ENCODE measurements at places on chromosomes 1 and 21. TPM values are rescaled to one million over a fixed set of nuclear protein-coding genes. Genes with fewer than 3 reads are reported as not detected.
A peak's percentile ranks its signal among the peaks of the same experiment; 100 is the strongest.

TMEM82 gene
- not detected for total RNA-seq

SYPL2 gene
- 1.2 TPM for total RNA-seq

ADAMTS5 gene
- total RNA-seq = 6.9 TPM

EDARADD gene
- total RNA-seq = 1.7 TPM

NBPF3 gene
- total RNA-seq = 12.9 TPM

NFASC gene
- total RNA-seq = 72.9 TPM

PLEKHA6 gene
- total RNA-seq = 33.4 TPM

LCE6A gene
- total RNA-seq = not detected

GOLT1A gene
- total RNA-seq = not detected

CFAP74 gene
- total RNA-seq = 3.7 TPM

FAM78B gene
- 6.5 TPM for total RNA-seq

TLR5 gene
- 1.4 TPM for total RNA-seq

HSPA6 gene
- total RNA-seq = 248 TPM

C8B gene
- not detected for total RNA-seq

DNA sequence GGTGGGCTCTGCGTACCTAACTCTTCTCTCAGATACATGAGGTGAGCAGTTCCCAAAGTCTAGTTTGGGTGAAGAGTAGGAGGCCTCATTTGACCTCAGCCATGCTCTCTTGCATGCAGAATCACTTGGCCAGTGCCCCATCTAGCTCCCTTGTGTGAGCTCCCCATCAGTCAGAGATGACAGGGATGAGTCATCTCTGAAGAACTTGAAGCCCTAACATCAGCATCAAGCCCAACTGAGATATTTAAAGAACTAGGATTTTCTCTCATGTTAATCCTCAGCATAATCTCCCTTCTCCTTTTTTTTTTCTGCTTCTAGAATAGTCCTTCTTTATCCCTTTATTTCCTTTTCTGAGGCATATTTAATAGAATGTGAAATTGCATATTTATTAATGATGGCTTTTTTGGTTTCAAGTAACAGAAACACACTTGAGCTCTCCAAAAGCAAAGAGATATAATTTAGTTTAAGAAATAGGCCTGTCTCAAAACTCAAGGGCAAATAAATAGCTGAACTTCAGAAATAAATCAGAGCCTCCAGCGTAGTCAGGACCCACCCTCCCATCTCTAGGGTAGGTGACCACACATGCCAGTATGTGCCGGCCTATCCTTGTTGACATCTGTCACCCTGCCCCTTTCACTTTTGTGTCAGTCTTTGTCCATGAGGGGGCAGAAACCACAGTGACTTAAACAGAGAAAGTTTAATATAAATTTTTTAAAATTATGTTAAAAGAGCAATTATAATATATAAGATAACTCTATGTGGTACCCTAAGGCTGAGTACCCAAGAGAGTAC lies 112.3 kb downstream of the TSEN15 start:
- ATAC-seq = peak; percentile 90

DNA sequence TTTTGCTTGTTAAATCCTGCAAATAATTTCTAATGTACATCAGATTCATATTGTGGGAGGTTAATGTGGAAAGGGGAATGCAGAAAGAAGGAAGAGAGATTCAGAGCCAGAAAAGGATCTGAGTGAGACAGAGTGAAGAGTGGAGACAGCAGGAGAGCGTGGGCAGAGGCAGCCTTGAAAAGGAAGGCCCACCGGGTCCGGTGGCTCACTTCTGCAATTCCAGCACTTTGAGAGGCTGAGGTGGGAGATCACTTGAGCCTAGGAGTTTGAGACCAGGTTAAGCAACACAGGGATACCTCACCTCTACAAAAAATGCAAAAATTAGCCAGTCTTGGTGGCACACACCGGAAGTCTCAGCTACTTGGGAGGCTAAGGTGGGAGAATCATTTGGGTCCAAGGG lies 222.0 kb upstream of the RAB4A start:
- no peak for ATAC-seq

- ATAC-seq = no peak
Measured at GRCh38 chr1:92095874-92096273, 15.7 kb downstream of the BTBD8 start.

DNA sequence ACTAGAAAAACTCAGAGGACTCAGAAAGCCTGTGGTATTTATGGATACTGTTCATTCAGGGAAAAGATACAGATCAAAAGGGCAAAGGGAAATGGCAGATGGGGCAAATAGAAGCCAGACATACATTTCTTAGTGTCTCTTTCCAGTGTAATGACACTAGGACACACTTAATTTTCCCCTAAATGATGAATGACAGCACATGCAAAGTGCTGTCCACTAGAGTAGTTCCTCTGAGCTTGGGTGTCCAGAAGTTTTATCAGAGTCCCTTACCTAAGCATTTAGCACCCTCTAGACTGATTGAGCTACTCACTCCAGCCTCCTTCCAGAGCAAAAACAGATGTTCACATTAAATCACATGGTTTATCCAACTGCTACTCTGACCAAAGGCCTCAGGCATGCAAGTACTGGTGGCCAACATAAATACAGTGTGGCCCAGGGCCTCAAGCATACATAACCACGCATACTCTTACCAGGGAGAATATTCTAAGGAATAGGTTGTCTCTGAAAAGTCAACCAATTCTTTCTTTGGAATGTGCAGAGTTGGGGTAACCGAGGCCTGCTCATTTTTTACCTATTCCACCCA lies 166.9 kb downstream of the NCAM2 start:
- ATAC-seq = no peak

- ATAC-seq = peak; percentile 91
Measured at GRCh38 chr1:20633190-20634064, at the start of gene PINK1. Gene PINK1 (plus strand): TSS chr1:20633458. CDS start chr1:20633549, 91 bp downstream.

DNA sequence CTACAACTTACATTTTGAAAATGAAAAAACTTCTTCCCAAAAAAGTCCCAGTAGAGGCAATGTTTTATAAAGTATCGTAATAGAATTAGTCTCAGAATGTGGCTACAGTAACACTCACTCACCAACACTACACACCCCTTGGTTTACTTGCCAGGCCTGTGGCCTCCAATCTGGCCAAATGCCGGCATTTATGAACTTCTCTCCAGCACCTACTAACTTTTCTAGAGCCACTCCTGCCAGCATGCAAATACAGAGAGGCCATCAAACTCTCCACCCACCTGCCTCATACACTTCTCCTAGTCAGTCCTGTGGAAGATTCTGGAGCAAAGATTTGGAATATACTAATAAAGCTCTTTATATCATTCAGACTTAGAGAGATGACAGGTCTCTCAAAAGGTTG lies 32.3 kb downstream of the STPG1 start:
- ATAC-seq = no peak

- no peak for ATAC-seq
Measured at GRCh38 chr1:8094481-8095241, 68.6 kb upstream of the ERRFI1 start.

- ATAC-seq = no peak
Measured at GRCh38 chr1:115283681-115284146, 54.3 kb downstream of the NGF start.

GRCh38 chr21:41419921-41420862 lies 5.8 kb upstream of the MX1 start:
- peak; percentile 87 for ATAC-seq

- ATAC-seq = no peak
Measured at GRCh38 chr1:15931401-15931800, 44.5 kb downstream of the ZBTB17 start.

DNA sequence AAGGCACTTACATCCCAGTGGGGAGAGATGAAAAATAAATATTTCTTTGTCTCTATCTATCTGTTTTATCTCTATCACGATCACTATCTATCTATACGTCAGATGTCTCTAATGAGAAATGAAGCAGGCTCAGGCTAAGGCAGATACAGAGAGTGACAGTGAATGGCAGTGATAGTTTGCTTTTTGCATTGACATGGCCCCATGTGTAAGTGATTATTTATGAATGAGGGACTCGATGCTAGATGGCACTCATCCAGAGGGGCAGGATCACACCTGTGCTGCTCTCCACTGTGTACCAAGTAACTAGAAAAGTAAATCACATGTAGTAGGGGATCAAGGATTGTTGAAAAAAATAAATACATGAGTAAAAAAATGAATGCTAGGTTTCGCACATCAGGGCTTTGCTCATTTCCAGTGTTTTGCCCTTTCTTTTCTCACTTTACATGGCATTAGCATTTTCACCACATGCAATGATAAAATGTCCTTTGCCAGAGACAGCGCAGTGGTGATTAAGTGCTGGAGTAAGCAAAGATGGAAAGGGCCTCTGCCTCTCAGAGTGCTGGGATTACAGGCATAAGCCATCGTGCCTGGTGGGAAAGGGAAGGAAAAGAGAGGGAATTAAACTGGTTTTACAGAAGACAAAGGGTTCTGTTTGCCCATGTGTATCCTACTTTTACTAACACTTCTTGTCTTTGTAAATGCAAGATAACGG lies 16.5 kb downstream of the TBX19 start:
- ATAC-seq = no peak

GRCh38 chr21:23452384-23453083 lies 2154.7 kb downstream of the MRPL39 start:
- ATAC-seq = no peak

GRCh38 chr1:230176871-230177411 lies 109.9 kb downstream of the GALNT2 start:
- no peak for ATAC-seq

GRCh38 chr1:33818071-33818470 lies 45.8 kb upstream of the HMGB4 start:
- no peak for ATAC-seq

DNA sequence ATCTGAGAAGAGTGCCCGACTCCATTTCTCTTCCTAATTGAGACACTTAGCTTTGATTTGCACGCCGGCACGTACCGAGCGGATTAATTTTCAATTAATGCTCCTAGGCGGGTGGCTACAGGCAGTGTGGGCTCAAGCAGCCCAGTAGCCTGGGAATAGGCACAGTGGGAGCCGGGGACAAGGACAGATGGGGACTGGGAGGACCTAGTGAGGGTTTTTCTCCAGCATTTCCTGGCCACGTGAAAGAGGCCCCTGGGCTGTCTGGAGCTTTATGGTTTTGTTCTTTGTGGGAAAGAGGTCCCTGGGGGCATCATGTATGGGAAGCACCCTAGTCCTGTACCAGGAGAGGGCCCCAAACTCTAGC lies 78.6 kb upstream of the CSF3R start:
- no peak for ATAC-seq

DNA sequence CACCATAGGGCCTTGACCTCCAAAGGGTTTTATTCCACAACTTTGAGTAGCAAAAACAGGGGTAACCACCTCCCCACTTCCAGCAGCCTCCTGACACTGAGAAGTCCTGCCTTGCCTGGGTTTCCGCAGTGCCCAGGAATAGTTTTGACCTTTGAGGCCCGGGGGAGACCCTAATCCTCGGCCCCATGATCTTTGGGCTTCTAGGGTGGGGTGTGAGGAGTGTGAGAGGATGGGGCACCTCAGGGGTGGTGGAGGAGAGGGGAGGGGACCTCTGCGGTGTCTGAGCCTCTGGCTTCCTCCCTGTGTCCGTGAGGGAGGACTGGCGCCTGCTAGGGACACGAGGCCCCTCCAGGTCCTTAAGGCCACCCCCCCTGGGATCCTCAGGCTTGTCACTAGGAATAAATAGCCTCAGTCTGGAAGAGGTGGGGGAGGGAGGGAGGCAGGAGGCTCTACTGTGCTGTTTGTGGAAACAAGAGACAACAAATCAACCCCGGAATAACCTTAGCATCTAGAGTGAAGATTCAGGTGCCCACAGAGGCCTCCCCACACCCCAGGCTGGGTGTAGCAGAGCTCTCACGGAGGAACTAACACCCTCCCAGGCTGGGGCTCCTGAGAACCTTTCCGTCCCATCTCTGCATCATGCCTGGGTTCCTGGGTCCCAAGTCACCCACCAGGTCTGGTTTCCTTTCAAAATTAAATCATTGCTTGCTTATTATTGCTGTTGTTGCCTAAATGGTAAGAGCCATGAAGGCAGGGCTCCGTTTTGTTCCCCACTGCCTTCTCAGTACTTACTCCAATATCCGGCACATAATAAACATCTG lies 904 bp upstream of the FHL3 start:
- no peak for ATAC-seq

GRCh38 chr1:174809755-174810280 lies 189.9 kb upstream of the CACYBP start:
- ATAC-seq = no peak

DNA sequence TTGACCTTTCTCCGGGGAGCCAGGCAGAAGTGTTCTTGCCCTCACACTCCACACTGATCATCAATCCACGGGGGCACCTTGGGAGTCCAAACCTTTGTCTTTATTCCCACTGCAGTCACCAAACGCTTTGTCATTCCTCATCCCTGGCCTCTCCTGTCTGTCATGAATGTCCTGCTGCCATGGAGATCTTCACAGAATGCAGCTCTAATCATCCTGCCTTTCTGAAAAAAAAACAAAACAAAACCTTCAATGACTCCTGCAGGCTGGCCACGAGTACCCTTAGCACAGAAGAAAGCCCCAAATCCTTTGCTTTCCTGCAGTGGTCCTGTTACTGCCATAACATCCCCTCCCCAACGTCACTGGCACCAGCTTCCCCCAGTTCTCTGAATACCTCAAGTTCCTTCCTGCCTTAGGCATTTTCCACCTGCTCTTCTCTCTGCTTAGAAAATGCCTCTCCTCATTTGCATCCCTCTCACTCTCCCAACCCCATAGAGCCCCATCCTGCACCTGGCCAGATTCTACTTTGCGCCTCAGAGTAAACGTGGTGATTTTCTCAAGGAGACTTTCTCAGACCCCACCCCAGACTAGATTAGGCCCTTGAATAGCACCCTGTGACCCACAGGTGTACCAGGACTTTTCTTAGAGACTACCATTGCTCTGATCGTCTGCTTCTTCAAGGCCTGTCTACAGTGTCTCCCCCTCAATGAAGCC lies 131.2 kb downstream of the AK5 start:
- ATAC-seq = peak; percentile 84

DNA sequence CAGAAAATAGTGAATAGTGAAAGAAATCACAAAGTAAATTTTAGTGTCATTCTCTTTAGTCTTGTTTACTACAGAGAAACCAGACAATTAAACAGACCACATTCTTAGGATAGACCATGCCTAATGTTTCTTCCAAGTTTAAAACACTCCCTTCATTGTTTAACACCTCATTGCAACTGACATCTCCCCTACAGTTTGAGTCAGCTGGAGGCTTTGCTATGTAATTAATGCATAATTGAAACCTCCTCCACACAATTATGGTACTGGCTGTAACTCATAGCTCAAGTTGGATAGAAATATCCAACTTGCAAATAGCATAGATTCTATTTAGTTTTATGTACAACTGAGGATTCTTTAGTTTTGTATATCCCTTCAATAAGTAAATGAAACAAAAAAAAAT lies 35.2 kb upstream of the B3GALT2 start:
- no peak for ATAC-seq

- ATAC-seq = no peak
Measured at GRCh38 chr1:175679981-175680652, 63.3 kb downstream of the TNR start.

GRCh38 chr1:40877698-40878097 lies 15.5 kb upstream of the CITED4 start:
- peak; percentile 90 for ATAC-seq

GRCh38 chr1:10777749-10778574 lies 18.5 kb downstream of the CASZ1 start:
- ATAC-seq = no peak

Measured in motor neuron (in vitro differentiated cells).